AG09309 (cell line): ENCODE measurements at places on chromosomes 7 and 10.

GRCh38 chr7:145031162-145031561 is 195.3 kb upstream of the TPK1 start:
- no peak for DNase-seq

DNA sequence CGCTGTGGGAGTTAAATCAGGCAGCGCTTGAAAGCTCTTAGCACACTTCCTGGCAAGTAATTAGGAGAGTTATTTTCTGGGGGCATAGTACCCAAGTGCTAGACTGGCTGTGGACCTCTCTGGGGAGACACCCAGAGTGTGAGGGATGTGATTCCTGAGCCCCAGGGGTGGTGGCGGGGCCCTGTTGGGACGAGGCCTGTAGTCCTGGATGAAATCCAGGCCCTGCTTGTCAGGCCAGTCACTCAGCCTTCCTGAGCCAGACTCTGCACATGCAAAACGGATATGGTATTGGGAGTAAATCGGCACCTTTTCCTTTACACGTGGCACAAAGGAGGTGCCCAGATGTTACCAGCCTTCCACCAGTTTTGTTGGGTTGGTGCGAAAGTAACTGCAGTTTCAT is 31.2 kb downstream of the TRRAP start:
- no peak for DNase-seq

- no peak for DNase-seq
These were observed 363.7 kb downstream of the CALN1 start for GRCh38 chr7:72048420-72048819.

DNA sequence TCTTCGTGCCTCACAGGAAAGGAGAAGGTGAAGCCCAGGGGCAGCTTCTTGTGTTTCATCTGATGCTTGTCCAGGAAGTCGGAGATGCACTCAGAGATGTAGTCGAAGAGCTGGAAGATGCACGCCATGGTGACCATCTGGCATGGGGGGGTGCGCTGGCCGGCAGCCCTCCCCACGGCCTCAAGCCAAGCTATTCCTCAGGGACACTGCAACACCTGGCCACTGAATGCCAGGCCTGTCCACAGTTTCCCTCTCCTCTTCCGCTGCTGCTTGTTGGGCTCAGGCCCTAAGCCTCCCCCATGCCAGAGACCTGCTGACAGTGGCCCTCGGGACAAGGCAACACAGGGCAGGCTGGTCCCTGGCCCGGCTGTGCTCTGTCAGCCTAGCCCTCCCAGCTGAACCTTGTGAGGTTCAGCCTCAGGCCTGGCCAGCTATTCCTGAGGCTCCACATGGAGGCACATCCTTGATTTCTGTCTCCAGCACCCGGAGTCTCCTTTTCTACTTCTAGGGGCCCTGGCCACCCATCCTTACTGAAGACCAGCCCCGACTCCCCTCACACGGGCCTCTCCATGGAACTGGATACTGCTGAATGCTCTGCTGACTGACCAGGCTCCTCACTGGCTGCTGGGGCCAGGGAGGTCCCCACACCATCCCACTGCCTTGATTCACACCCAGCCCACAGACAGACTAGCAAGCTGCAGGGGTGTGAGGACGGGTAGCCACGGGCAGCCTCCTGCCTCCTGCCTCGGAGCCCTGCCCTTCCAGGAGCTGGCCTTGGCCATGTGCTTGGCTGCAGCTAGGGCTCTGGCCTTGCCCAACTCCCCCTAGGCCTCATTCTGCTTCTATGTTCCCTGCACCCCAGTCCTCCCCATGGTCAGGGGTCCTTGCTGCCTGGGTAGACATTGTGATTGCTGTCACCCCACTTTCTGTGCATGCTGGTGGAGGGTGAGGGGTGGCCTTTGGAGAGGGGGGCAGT is 10.1 kb upstream of the MYL7 start:
- no peak for DNase-seq

- DNase-seq, result no peak
These were observed 3.2 kb downstream of the GPC2 start for GRCh38 chr7:100173806-100174495.

- DNase-seq, result peak; percentile 75
These were observed 209.7 kb upstream of the TMEM196 start for GRCh38 chr7:19982841-19983835.

DNA sequence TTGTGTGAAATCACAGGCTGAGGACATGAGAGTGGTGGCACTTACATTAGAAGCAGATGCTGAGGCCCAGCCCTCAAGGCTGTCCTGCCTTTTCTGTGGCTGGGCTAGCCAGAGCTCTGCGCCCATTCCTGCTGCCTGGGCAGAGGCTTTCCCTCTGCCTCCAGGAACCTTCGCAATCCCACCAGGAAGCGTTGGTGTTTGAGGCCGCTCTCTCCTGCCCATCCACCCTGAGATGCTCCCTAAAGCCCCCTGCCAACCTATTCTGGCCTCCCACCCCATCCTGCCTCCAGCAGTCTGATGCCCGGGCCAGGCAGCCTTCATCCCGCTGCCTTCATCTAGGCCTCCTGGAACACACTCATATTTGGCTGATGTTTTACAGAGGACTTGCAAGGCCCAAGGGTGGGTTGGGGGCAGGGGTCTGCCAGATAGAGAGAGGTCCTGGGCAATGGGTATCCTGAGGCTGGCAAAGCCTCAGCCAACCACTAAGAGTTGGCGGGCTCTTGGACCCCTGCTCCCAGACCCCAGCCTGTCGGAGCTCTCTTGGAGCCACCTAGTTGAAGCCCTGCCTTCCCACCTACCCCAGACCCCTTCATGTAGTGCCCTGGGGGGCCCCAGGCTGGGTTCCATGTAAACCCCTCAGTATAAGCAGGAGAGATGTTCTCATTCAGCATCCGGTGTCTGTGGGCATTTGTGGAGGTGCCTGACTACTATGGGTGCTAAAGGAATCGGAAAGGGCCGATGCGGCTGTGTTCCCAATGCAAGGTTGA is 32.7 kb downstream of the LDB3 start:
- no peak for DNase-seq

DNA sequence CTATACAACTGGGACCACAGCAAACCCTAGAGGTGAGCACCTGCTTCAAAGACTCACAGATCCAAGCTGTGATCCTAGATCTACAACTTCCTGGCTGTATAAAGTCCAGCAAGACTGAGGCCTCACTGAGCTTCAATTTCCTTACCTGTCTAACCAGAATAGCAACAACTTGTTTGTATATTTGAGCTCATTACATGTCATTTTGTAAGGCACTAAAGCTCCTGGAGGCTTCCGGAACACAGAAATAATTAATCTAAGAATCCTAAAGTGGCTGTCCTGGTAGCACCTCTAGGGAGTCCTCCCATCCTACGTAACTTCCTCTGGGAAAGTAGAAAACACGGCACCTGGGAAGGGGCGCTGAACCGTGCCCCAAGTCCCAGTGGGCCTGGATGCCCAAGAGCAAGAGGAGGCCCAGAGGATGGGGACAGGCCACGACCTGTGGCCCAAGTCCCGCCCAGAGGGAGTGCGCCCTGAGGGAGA is 39.4 kb downstream of the HK1 start:
- no peak for DNase-seq

DNA sequence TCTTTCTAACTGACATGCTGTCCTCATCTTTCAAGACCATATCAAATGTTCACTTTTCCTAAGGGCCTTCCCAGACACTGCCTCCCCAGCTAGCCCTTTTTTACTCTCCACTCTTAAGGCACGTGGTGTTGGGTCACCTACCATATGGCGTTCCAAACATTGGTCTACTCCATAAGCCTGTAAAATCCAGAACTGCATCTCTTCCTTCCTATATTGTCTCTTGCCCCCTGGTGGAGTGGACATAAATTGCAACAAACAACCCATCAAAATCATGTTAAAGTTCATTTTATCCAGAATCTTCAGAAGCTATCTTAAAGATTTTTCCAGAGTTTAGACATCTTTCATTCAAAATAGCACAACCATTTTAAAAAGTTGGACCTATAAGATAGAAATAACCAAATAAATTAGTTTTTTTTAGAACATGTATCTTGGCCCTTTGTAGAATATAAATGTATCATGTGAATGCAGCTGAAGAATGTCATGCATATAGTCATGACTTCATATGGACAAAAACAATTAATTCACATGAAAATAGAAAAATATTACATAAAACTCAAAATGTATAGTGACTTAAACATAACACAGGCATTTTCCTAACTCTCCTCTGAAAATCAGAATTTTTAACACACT is 180.6 kb upstream of the CHRM2 start:
- DNase-seq, result no peak

GRCh38 chr7:21383227-21384220 is 44.4 kb upstream of the SP4 start:
- DNase-seq, result no peak
